Bronchial epithelial cell (primary cell): ENCODE measurements at places on chromosomes 16 and 17.

DNA sequence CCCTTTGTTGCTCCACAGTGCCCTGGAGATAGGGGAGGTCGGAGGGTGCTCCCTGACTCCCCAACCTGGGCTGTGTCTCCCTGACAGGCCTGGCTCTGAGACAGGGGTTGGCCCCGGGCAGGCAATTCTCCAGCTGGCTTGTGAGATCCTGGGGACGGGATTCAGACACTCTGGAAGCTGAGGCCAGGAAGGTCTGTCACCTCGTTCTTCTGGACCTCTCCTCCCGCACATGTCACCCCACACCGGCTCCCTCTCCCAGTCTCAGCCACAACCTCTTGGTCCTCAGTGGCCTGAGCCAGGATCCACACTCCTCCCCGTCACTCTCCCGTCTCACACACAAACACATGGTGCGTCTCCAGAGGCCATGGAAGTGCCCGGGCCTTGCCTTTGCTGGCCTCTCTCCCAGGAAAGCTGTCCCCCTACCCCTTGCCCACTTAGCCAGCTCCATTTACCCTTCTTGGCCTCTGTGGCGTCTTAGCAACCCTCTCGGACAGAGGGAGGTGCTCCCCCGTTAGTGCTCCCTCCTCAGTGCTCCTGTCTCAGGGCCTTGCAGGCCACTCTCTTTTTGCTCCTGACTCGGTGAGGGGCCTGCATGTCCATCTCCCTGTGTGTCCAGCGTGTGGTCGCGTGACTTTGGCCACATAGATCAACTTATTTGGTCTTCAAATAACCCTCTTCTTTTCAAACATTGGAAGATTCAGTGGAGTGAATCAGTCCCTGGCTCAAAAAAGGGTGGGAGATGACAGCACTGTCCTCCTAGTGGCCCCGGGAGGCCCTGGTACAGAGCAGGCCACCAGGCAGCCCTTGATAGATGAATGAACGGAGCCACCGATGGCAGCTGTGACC lies 747 bp downstream of the ADGRG3 start:
- DNase-seq, result no peak

DNA sequence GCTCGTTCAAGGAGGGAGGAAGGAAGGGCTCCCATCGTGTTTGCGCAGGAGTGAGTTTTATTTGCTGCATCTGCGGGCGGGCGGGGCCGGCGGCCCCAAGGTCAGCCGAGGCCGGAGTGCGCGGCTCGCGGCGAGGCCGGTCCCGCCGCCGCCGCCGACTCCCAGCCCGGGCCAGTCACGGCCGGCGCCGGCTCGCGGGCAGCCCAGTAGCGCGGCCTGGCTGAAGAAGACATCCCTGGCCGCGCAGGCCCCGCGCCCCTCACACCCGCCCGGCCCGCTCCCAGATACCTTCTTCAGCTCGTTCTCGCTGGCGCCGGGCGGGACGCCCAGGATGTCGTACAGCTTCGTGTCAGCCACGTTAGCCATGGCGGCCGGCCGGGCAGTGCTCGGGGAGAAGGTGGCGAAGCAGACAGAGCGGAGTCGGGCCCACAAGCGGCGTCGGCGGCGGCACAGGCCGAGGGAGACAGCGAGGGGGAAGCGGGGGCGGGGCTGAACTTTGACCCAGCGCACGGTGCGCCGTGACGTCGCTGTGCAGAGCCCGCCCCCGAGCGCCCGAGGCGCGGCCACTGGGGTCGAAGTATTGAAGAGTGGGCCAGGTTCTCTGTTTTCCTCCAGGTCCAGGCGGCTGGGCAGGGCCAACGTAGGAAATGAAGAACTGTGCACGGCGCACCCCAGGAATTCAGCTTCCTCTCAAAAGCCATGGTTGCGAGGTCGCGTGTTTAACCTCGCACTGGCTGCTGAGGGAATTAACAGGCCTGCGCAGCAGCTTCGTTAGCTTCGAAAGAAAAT lies at the start of gene DNAJA2:
Gene DNAJA2, minus strand, starts transcription at position 468 of the 789 bp plus-strand sequence. Its CDS starts 102 bp downstream, at position 366.
- peak; percentile 69 for DNase-seq

DNA sequence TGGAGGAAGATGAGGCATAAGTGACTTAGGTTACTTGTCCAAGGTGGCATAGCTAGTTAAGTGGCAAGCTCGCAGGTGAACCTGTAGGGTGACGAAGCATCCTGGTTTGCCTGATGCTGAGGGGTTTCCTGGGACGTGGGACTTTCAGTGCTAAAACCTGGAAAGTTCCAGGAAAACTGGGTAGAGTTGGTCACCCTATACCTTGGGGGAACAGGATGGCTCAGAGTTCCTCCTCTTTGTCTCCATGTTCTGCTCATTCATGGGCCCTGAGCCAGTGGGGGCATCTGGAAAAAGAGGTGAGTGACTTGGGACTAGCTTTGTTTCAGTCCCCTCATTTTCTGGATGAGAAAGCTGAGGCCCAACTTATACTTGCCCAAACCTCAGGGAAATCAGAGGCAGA lies 268.0 kb upstream of the N4BP1 start:
- DNase-seq, result no peak

DNA sequence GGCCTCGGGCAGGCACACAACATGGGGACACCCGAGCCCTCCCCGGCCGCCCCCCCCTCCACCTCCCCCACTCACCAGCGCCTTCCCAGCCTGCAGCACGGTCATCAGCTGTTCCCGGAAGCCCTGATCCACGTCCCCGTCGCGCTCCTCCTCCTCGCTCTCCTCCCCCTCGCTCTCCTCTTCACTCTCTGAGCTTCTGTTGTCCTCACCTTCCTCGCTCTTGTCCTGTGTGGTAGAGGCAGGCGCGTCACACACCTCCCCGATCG lies 10.3 kb downstream of the MYBBP1A start:
- DNase-seq, result no peak

- peak; percentile 76 for DNase-seq
Measured at GRCh38 chr16:89922477-89922883, 662 bp upstream of the TUBB3 start.

DNA sequence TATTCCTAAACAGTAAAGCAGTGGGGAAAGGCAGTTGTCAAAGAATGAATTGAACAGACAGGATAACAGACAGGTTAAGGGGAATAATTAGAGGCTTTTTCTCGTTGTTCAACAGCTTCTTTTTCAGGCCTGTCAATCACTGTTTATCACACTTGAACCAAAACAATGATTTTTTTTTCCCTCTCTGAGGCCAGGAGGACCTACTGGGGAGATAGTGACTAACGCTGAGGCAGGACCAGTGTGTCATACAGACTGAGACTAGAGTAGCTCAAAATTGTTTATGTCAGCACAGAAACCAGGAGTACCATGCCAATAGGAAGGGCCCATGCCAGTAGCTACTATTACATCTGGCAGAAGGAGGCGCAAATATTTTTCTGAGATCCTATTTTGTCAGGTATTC lies 41.3 kb upstream of the NLK start:
- peak; percentile 56 for DNase-seq

DNA sequence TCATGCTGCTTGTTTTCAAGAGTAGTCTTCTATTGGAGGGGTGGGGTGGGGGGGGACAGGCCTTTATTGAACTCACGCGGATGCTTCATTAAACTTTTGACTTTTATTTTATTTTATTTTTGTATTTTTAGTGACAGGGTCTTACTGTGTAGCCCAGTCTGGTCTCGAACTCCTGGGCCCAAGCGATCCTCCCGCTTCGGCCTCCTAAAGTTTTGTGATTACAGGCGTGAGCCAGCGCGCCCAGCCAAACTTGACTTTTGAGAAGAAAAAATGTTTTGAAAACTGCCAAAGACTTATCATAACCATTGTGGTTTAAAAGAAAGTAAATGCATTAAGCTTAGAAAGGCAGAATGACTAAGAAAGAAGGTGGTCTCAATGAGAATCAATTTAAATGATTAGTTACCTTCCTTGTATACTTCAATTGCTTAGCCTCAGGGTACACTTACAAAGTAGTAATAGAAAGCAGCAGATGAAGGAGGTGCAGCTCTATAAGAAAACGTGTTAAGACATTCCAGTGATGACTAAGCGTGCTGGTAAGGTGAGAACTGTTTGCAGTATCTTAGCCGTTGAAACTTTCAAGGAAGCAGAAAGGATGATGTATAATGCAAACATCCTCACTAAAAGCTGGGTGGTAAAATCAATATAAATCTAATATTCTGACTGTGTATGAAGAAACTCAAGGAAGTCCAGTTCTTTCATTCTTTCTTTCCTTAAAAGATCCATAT lies 1.2 kb downstream of the AP2B1 start:
- DNase-seq, result peak; percentile 99

GRCh38 chr17:69560987-69561441 lies 146.5 kb downstream of the MAP2K6 start:
- DNase-seq, result no peak

DNA sequence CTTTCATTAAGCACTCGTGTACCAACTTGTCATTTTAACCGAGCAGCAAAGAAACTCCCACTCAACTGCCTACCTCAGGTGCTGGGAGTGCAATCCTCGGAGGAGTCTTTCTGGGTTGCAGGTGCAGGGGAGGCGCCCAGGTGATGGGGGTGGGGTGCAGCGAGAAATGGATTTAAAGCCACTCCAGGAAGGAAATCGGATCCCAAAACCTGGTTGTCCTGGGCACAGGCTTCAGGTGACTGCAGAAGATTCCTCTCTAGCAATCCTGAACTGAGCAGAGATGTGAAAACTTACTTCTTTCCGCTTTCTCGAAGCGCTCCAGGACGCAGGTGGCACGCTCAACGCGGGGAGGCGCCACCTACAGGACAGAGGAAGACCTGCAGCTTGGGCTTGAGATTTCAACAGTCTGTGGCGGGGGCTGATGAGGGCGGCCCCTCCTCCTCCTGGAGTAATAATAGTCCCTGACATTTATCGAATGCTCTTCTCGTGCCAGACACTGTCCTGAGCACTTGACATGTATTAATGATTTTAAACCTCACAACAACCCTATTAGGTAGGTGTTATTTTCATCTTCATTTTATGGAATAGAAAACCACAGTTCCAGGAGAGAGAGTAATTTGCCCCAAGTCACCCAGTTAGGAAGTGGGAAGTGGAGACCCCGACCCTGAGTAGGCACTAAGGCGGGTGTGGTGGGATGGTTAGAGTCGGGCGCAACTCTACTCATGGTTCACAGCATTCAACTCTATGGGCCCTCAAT lies 27.2 kb upstream of the SKAP1 start:
- peak; percentile 26 for DNase-seq

GRCh38 chr16:12664164-12664733 lies 139.4 kb downstream of the CPPED1 start:
- no peak for DNase-seq

GRCh38 chr17:75652341-75652740 lies 14.6 kb downstream of the RECQL5 start:
- no peak for DNase-seq

DNA sequence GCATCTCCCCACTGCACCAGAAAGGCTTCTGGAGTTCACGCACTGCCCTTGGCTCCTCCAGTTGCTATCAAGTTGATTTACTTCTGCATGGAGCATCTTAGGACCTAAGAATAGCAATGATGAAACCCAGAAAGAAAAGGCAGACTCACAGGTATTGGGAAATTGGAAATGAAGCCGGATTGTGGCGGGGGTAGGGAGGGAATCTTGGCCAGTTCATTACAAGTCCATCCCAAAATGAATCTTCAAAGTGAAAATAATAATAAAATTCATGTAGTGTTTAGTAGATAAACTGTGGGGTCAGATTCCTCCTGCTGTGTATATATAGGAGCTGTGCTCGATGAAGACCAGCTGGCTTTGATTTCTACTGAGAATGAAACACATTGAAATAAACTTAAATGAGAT lies 33.7 kb downstream of the TEKT3 start:
- no peak for DNase-seq

DNA sequence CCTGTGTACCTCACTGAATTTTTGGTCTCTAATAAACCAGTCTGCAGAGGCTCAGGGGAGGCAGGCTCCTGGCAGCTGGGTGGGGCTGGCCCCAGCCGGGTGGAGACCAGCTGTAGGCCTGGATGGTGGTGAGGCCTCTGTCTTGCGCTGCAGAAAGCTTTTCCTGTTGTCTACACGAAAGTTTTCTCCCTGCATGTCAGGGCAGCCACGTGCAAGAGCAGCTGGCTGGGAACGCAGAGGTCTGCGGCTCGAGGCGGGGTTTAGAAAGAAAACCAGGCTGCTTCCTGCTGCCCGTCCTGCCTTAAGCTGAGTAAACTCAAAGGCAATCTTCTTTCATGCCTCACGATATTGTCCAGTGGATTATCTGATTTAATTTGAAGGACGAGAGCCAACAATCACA lies 2.4 kb downstream of the SERPINF1 start:
- peak; percentile 82 for DNase-seq

DNA sequence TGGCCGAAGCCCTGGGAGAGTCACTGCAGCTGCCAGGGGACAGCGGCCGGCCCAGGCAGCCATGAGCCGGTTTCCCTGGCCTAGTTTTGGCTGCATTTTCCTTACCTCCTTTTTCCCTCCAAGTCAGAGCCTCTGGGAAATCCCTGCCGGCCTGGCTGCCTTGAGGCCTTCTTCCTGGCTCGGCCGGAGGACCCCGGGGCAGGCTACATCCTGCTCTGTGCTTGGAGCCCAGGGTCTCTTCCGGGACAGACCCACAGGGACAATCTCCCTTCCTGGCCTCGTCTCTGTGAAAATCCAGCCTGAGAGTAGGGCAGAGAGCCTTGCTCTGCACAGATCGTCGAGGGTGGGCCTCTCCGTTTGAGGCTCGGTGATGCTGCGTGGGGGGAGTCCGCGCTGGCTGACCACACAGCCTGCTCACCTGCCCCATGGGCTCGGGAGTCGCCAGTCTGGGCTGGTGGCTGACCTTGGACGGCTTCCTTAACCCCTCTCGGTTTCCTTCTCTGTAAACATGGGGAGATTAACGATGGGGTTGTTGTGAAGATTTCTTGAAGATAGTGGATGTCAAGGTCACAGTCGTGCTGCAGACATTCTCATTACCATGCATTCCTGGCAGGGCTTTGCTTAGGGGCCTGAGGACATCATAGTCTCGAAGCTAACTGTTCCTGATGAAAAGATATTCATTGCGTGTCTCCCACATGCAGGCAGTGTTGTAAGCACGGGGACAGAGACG lies 34.8 kb upstream of the CIBAR2 start:
- no peak for DNase-seq

DNA sequence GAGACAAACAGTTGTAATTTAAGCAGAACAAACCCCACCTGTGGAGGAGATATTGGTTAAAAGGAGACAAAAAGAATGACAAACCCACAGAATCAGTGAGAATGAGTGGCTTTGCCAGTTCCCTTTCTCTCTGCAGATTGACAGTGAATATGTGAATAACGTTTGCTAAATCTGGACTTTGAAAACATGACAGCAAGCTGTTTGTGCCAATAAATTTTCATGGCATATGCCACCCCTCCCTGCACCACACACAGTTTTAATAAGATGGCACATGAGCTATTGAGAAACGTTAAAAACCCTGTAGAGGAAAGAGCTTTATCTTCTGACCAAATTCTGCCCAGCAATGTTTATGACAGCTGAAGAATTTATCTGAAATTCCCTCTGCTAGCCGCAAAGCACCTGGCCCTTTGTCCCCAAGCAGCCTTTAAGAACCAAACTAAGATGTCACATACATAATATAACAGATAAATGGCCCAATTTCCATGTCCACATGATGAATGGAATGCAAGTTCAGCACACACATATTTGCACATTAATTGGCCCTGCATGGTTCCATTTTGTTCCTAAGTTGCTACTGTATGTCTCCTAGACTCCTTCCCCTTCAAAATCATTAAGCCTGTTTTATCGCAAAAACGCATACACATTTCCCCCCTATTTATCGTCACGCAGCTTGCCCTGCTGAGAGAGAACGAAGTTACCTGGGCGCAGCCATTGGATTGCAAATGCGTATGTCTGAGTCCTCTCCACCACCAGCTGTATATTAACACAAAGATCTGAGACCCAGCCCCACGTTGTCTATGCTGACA lies 773.5 kb upstream of the EEF2KMT start:
- DNase-seq, result no peak
